Thymus (tissue), 14 donors: ENCODE measurements at places on chromosomes 6 and 20.
A peak's percentile ranks its signal among the peaks of the same experiment; 100 is the strongest.

DNA sequence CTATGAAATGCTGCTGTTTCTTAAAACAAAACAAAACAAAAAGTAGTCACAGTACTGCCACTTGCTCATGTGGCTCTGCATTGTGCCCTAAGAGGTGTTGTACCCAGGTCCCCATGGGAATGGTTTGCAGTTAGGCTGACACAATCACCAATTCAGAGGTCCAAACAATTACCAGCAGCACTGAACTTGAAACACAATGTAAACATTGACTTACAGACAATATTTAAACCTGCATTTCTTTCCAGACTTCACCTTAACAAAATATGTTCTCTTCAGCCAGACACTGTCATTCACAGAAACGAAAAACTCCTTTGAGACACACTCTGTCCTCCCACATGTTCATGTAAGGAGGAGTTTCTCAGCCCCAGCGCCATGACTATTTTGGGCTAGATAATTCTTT is 206.8 kb upstream of the ARG1 start:
- DNase-seq, result no peak

GRCh38 chr6:149228311-149228955 is 89.1 kb upstream of the TAB2 start:
- DNase-seq, result no peak

- no peak for DNase-seq
These were observed 616.5 kb downstream of the C6orf118 start for GRCh38 chr6:164692772-164693510.

DNA sequence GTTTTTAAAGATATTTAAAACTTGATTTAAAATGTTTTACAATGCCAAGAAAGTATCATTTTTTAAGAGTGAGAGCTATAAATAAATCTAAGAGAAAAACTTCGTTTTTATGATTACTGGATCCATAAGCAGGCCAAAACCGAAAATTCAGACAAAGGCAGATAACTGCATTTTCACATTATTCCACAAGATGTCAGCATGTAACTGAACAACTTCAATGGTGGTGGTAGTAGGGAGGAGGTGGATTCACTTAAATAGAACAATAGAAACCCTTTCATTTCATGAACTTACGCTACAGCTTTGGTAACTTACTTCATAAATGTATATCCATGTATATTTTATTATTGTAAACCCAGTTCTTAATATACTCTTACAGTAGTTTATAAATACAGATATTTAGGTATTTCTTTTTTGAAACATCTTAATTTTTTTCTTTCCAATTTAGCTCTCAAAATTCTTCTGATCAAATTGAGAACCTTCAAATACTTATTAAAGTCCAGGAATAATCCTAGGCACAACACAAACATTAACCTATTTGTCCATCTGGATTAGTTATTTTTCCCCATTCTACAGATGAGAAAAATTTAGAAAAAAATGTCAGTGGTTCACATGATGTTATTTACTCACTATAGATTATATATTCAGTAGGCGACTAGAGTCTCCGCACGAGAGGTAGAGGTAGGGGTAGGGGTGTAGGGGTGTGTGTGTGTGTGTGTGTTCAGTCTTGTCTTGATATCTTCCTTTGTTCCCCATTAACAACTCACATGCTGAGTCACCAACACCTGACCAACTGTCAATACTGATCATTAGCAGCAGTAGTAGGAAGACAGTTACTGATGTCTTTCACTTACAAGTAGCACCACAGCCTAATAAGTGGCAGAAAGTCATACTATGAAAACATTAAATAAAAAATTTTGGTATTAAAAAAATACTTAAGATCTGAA is 111.5 kb downstream of the ARHGAP18 start:
- DNase-seq, result peak; percentile 66

DNA sequence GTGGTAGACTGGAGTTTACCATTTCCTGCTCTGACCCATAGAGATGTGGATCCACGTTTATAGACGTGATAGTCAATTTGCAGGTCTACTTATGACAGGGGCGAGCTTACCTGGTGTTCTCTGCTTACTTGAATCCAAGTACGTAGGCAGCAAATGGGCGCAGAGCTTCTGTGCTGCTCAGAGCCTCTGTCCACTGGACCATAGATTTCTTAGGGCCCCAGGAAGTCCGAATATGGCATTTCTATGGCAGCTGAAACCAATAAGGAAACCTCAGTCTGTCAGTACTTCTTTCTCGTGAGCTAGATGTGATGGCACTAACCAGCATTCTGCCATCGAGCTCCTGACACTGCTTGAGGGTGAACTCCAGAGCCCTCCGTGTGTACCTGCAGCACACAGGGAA is 19.5 kb upstream of the NPEPL1 start:
- DNase-seq, result no peak
